ENCODE measurements at places on chromosomes 2 and 18.

DNA sequence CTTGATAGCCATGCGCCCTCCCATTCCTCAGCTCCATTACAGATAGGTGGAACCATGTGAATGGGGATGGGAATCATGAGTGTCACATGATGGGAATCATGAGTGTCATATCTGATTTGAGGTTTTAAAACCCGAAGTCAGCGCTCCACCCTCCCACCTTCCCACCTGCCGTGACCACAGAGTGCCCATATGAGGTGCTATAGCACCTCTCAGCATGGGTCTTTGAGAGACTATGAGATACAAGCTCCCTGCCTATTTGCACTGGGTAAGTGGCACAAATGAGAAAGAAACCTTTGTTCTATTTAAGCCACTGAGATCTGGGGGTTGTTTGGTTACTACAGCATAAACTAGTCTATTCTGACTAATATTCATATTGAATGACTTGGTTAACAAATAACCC, 78.5 kb upstream of the PTPRM start:
- DNase-seq: no peak

- no peak for DNase-seq
These were observed 551.7 kb downstream of the SATB2 start for GRCh38 chr2:198905881-198906612.

DNA sequence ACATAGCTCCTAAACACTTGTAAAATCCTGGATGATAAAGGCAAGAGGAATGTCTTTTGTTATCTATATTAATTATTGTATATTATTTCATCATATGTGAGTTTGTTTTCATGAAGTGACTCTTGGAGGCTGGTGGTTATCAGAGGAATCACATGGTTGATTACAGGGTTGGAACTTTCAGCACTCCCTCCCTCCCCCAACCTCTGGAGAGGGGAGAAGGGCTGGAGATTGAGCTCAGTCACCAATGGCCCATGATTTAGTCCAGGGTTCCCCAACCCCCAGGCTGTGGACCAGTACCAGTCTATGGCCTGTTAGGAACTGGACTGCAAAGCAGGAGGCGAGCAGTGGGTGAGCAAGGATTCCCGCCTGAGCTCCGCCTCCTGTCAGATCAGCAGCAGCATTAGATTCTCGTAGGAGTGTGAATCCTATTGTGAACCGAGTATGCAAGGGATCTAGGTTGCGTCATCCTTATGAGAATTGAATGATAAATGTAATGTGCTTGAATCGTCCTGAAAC, 37.7 kb downstream of the FBXO48 start:
- DNase-seq: no peak

DNA sequence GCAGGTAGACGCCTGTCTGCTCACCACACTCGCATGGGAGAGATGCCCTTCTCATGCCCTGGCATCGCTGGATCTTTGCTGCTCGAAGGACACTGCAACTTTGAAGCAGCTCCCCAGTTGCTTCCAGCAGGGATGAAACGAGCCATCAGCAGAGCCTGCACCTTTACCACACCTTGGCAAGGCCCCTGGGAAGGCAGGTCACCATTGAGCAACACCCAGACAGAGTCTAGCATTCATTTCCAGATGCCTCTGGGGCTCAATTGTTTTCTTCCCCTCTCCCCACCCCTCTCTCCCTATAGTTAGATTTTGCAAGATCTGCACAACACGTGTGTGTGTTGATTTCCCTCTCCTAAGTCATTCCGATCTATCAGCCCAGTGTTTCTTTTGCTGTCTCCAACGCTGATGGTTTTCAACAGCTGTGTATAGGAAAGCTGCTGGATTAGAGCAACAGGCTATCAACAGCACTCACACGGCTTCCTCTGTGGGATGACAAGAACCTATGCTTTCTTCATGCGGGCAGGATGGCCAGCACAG, 25.6 kb upstream of the INHBB start:
- DNase-seq: no peak

GRCh38 chr2:204645018-204645773, 99.9 kb downstream of the PARD3B start:
- DNase-seq: no peak

- DNase-seq: no peak
These were observed 24.0 kb downstream of the HS1BP3 start for GRCh38 chr2:20626698-20627513.

DNA sequence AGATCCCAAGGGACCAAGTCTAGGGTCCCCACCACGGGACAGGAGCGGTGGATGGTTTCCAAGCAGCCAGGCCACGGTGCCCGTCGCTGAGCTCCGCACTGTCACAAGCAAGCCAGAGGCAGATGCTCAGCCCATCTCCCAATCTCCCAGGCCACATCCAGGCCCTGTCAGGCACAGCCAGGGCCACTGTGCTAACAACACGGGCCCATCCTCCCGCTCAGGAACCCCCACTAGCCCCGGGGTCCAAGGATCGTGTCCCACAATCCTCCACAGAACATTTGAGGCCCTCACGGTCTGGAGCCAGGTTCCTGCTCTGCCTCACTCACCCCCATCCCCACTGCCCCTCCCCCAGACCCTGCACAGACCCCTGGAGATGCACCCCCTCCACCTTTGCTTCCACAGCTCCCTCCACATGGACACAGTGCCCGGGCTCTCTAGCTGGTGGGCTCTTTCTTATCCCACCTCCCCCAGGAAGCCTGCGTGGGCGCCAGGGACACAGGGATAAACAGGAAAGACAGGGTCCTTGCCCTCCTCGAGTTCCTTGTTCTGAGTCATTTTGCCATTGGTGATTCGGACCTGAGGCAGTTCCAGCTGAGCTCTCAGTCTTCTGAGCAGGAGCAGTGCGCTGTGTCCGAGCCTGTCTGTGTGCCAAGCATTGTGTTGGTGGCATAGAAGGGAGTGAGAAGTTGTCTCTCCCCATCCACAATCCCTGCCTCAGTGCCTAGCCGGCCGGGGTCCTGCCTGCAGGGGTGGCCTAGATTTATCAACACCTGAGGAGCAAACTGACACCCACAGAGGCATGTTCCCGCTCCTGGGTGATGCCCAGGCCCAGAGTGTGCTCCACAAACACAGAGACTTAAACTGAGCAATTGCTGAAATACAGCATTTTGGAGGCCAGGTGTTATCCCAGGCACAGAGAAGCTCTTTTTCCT, 7.0 kb downstream of the CROCC2 start:
- DNase-seq: no peak

DNA sequence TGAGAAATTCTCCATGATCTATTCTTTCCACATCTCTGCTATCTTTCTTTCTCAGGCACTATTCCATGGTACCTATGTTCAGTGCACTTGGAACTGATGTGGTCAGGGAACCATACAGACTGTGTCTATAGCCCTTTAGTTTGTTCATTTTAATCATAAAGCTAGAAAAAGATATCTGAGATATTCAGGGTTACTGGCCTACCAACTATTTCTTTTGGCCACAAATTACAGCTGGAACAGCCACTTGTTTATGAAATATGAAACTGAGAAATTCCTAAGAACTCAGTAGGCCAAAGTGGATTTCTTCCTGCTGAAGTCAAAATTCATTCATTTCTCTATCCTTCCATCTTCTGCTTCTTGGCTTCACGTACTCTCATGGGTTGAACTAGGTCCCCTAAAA, 22.8 kb upstream of the LYPD1 start:
- DNase-seq: no peak

DNA sequence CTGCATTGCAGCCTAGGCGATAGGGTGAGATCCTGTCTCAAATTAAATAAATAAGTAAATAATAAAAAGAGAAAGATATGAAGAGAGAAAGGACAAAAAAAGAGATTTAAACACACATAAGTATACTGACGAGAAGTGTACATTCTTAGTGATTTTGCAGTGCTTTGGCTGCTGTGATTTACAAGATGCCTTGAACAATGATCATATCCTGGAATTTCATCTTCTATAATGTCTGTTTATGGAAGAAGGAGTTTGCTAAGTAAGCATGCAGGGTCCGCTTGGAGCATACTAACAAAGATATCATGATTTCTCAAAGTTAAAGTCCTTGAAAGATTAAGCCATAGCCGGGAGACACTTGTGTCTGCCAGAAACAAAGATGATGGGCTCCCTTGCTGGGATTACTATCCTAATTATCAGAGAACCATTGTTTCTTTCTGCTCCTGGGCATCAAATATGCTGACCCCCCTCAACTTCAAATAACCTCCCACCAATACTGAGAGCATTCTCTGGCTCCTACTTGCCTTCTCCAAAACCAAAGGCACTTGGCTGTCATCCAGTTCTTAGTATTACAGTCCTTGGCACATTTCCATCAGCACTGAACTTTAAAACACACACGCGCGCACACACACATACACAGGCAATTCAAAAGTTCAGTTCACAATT, 47.5 kb upstream of the STAM2 start:
- no peak for DNase-seq

DNA sequence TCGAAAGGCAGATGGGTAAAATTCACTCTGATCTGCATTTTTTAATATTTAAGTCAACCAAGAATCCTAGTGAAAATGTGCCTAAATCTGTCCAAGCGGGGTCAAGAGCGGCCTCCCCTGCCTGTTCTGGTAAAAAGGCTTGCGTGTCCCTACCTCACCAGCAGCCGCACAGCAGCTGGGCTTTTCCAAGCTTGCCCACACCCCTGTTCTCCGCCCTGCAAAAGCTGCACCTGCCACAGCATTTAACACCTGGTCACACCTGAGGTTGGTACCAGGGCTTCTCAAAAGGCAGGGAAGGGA, 25.8 kb upstream of the TMEM182 start:
- no peak for DNase-seq

- no peak for DNase-seq
These were observed 470.8 kb upstream of the TNP1 start for GRCh38 chr2:217330647-217331046.

GRCh38 chr2:120847700-120848321, 112.1 kb downstream of the GLI2 start:
- no peak for DNase-seq

Measured in CD4-positive, alpha-beta T cell treated with Interleukin-15 for 4 hours (primary cell).